CD4-positive, alpha-beta T cell treated with Interleukin-21 for 1 hour (primary cell): ENCODE measurements at places on chromosomes 1 and 21.

- DNase-seq = no peak
Observed at GRCh38 chr21:41869771-41870170, 9.4 kb downstream of the PRDM15 start.

DNA sequence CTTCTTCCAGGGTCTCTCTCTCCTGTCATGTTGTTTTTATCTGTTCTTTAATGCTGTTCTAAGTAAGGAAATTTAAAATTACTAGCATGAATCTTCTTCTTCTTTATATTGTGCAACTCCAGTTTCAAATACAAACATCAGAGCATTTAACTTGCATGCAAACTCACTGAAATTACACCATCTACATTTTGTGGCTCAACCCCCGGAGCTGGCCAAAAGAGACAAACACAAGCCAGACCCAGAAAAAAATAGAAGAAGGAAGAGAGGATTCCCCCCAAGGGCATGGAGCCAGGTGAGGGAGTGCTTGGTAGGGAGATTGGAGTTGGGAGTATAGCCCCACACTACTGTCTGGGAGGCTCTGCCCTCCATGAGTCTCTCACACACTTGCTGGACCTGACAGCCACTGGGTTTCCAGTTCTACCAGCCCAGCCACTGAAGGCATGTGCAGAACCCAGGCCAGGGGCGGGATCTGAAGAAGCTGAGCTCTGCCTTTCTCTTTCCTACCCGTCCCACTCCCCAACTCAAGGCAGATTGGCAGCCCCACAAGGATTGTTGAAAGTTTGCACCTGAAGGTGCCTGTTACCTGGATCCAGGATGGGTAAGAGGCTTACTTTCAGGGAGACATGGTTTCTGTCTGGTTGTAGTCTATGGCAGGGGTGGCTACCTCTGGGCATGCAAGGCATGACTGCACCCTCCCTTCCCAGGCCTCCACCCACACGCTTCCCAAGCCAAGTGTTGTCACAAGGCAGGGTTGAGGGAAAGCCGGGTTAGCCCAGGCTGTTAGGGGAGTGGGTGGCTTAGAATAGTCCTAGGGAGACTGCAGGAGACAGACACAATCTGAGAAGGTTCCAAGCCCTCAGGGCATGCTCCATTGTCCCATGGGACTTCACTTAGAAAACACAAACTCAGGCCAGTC lies 297.2 kb downstream of the TGFB2 start:
- no peak for DNase-seq

DNA sequence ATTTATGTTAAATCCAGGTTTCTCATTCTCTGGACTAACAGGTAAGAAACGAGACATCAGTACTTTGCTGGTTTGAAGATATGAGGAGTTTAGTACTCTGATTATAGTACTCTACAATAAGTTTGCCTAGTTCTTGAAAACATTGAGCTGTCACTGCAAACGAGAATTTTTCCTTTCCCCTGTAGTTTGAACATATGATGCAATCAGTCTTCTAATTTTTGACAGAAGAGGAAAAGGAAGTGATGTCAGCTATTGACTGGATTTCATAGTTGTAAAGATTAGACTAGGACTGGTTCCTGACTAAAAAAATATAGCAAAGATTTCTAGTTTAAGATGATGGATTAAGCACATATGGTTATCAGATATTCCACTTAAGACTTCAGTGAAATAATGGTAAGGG lies 461.9 kb downstream of the LRRIQ3 start:
- no peak for DNase-seq

DNA sequence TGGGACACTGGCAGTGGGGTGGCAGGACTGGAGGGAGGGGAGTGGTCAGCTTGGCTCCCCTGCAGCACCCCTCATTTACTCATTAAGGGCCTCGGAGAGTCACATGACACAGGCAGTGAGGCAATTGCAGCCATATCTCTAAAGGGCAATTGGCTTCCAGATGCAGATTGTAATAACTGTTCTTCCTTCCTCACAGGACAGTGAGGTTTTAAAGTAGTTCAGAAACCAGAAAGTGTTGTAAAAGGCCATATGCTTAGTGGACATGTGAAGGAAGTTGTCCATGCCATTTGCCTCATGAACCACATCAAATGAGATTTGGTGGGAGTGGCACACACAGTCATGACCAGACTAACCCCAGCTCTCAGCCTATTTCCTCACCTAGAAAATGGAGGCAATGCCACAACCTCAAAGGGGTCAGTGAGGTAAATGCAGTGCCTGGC lies 11.1 kb downstream of the MTX1 start:
- DNase-seq = peak; percentile 53

DNA sequence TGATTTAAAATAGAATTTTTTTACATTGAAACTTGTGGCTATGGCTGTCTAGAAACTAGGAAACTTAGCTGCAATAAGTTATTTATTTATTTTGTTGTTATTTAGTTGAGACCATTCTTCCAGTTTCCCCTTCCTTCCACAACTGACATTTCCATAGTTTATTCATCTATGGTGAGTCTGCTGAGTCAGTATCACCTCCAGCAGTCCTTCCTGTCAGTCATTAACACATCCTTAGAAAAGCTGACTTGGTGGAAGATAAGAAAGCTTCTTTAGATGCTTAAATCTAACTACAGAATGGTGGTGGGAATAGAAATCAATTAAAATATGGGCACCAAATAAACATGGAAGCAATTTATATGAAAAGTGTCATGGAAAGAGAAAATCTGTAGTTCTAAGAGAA lies 714.0 kb downstream of the RWDD3 start:
- DNase-seq = no peak

- DNase-seq = no peak
Observed at GRCh38 chr1:101820071-101820470, 176.7 kb downstream of the OLFM3 start.

DNA sequence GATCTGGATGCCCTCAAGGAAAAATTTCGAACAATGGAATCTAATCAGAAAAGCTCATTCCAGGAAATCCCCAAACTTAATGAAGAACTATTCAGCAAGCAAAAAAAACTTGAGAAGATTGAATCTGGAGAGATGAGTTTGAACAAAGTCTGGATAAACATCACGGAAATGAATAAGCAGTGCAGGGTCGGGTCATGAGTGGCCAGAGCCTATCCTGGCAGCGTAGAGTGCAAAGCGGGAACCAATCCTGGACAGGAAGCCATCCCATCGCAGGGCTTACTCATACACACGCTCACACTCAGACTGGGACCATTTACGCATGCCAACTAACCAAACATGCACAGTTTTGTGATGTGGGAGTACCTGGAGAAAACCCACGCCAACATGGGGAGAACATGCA lies 43.1 kb downstream of the ZMYM1 start:
- DNase-seq = no peak

DNA sequence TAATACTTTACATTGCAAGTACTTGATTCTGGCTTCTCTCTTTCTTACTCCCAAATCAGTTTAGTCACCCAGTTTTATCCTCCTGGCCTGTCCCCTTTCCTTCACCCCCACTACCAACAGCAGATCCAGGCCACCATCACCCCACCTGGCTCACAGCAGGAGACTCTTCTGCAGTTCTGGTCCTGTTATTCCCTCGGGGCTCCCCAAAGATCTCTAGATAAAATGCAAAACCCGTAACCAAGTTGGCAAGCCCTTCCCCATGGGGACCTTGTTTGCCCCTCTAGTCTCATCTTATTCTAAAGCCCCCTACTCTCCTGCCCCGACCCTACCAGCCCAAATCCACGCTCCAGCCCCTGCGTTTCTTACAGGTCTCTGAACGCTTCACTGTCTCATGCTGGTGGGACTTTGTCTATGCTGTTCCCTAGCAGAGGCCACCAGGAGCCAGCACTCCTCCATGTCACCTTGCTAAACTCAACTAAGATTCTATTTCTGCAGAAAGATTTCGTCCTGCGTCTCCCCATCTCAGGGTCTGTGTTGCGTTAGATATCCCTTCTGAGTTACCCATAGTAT lies 4.0 kb downstream of the ABCG1 start:
- no peak for DNase-seq

- peak; percentile 22 for DNase-seq
Observed at GRCh38 chr1:180415985-180416633, 86.3 kb downstream of the ACBD6 start.

- no peak for DNase-seq
Observed at GRCh38 chr21:16800536-16801275, 712.1 kb upstream of the CXADR start.

DNA sequence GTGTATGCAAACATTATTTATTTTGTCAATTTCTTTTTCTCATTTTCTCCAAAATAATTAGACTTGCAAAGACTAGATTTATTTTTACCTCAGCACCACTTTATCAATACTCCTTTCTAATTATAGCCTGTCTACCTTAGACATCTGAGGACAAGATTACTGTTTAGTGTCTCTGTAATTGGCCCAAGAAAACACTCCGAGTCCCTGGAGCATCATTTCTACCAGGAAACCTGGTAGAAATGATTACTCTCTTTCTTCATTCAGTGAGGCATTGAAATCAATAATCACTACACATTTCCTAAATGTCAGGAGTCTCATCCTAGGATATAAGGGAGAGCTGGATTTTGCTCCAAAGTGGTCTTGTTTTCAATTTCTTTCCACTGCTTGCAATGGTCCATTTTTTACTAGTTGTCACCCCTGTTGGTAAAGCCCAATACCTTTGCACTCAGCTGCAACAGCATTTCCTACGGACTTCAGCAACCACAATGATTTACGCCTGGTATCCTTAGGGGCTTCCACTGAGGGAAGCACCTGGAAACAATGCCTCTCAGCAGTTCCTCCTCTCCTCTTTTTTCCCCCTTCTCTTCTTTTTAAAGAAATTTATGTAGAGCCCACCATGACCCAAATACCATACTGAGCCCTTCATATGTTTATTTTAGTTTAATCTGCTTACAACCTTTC lies 64.6 kb downstream of the GRIK1 start:
- no peak for DNase-seq
